ENCODE measurements at places on chromosomes 11 and 22.

DNA sequence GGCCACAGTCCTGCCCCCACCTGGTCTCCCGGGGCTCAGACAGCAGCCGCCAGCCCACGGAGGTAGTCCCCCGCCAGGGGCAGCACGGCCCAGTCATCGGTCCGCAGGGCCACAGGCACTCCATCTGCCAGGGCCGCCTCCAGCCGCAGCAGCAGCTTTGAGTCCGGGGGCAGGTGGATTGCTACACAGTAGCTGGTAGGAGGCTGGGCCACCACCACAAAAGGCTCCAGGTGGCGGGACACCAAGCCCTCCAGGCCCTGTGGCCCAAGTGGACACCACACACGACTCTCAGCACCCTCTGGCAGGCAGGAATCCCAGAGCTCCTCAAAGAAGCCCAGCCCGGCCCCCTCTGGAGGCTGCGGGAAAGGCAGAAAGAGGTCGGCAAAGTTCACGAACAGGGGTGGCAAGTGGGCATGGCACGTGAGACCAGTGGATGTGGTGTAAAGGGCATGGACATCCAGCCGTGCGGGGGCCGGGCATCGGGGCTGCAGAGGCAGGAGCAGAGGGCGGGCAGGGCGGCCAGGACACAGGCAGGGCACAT, 2.9 kb downstream of the AP5B1 start:
- DNase-seq, result no peak

DNA sequence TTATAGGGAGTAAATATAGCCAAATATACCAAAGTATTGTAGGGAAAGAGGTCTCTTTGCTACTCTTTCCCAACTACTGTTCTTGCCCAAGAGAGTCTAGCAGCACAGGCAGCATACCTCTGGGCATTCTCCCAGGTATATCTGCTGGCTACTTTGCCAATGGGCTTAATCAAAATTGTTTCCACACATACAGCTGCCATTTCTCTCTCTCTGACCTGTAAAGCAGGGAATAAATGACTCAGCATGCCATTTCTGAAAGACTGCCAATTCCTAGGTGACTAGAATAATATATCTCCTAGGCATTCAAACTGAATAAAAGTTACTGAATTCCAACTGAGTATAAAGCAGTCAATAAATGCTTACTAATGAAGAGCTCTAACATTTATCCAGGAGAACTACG, 44.6 kb downstream of the RDX start:
- DNase-seq, result no peak

DNA sequence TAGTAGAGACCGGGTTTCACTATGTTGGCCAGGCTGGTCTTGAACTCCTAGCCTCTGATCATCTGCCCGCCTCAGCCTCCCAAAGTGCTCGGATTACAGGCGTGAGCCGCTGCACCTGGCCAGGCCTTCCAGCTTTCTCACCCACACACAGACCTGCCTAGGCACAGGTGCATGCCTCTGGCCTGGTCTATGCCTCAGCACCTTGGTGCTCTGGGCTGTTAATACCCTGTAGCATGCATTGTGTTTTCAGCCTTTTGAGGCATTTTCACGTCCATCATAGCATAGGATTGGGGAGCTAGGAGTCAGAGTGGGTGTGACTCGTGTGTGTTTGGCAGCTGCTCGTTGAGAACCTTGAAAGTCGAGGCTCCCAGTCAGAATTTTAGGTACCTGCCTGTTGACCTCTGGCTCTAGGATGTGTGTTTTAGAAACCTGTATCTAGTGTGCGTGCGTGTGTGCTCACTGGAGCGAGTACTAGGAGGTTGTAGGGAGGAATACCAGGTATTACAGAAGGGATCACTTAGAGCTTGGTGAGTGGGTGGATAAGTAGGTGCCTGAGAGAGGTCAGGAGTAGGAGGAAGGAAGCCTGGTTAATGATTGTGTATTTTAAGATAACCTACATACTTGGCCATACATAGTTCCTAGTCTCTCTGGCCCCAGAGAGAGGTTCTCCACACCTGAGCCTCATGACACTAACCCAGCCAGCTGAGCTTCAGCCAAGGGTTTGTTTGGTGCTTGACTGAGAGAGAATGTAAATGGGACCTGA, 20.0 kb downstream of the CRKL start:
- DNase-seq, result no peak

- no peak for DNase-seq
These were observed 37.1 kb downstream of the ST3GAL4 start for GRCh38 chr11:126392633-126393013.

DNA sequence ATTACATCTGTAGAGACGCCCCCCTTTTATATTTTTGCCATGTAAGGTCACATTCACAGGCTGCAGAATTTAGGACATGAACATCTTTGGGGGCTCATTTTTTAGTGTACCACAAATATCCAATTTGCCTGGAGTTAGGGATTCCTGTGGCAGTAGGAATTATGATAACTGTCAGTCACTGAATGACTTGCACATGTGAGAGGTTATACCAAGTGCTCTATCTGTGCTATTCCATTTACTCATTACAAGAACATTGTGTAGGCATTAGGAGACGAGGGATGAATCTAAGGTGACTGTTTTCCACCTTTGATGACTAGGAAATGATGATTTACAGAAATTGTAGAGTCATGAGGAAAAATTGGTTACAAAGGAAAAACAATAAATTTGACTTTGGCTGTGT, 79.3 kb downstream of the LIF start:
- no peak for DNase-seq

DNA sequence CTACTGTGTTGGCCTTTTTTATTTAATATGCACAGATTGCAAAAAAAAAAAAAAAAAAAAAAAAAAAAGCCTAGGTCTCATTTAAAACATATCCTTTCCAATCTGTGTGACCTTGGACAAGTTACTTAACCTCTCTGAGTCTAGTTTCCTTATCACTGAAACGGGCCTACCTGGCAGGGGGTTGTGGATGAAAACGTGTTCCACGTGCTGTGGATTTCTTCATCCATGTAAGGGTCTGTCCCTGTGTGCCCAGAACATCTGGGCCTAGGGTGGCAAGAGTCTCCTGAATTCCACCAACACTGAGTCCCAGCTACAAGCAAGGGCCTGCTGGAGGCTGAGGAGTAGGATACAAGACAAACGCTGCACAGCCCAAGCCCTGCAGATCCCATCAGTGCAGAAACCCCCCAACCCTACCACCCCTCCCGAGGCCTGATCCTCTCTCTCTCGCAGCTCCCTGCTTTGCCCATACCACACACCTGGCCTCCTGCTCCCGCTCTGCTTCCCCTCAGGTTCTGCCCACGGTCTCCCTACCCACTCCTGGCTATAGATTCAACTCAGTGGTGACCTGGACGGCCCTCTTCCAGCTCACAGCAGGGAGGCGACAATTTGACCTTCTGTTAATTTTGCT, 4.7 kb upstream of the GNAZ start:
- DNase-seq, result no peak
